ENCODE measurements at places on chromosomes 3 and 15. TPM values are rescaled to one million over a fixed set of nuclear protein-coding genes. Genes with fewer than 3 reads are reported as not detected.

DNA sequence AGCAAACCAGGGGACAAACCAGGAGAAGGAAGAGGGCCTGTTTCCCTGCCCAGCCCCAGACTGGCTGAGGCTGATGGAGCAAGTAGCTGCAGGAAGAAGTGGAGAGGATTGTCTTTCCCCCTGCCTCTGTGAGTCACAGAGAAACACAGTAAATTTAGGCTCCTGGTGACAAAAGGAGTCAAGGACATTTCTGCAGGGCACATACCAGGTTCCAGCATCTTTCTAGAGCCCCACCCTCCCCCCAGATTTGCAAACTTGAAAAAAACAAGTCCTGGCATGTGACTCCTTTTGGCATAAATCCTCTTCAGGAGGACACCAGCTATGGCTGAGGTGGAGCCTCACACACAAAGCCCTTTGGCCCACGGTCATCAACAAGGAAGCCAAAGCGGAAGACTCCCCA, 17.8 kb downstream of the PLD1 start:
- peaks cover 3% of the 10 kb centered on the region for H3K27me3 ChIP-seq
- no peak for DNase-seq
- H3K4me3 ChIP-seq = no peak overlapping the region
- H3K4me1 ChIP-seq = peaks cover 15% of the 10 kb centered on the region
- H3K36me3 ChIP-seq = no peaks in the 10 kb centered on the region

Gene HTR3E
- total RNA-seq = not detected

- no peaks in the 10 kb centered on the region for H3K27me3 ChIP-seq
- H3K27ac ChIP-seq = no peak overlapping the region
- peaks cover 1% of the 10 kb centered on the region for H3K4me1 ChIP-seq
- H3K36me3 ChIP-seq = no peaks in the 10 kb centered on the region
Measured at GRCh38 chr3:98894791-98895576, 6.5 kb downstream of the DCBLD2 start.

Gene MORC1
- not detected for total RNA-seq

GRCh38 chr15:34837246-34838016, 42.1 kb upstream of the ACTC1 start:
- DNase-seq = no peak
- H3K27ac ChIP-seq = no peak overlapping the region
- H3K4me3 ChIP-seq = no peak overlapping the region

Gene PPARG
- total RNA-seq = 8.3 TPM

Gene CPNE9
- 0.34 TPM for total RNA-seq

- H3K27ac ChIP-seq = no peak overlapping the region
- no peak overlapping the region for H3K4me3 ChIP-seq
- H3K4me1 ChIP-seq = no peaks in the 10 kb centered on the region
- no peaks in the 10 kb centered on the region for H3K36me3 ChIP-seq
Measured at GRCh38 chr3:141505166-141505565, 18.3 kb downstream of the RASA2 start.

DNA sequence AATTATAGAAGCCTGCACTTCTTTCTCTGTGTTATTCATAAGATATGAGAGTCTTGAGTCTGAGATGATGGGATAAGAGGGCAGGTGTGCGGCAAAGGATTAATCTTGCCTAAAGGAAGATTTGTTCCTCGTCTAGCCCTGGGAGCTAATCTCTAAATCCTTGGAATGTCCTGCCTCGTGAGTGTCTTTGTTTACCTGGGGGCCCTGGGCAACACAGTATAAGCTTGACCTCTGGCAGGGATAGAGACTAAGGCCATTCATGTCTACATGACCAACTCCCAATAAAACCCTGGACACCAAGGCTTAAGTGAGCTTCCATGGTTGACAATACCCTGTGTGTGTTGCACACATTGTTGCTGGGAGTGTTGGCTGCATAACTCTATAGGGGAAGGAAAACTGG, 3.2 kb upstream of the AGBL1 start:
- H3K36me3 ChIP-seq = no peaks in the 10 kb centered on the region
- no peaks in the 10 kb centered on the region for H3K27me3 ChIP-seq
- H3K27ac ChIP-seq = no peak overlapping the region

GRCh38 chr3:59695860-59696259, 646.0 kb upstream of the CFAP20DC start:
- H3K4me3 ChIP-seq = no peak overlapping the region
- no peaks in the 10 kb centered on the region for H3K36me3 ChIP-seq
- DNase-seq = no peak
- H3K27ac ChIP-seq = no peak overlapping the region
- no peaks in the 10 kb centered on the region for H3K27me3 ChIP-seq
- no peaks in the 10 kb centered on the region for H3K4me1 ChIP-seq

Gene SEMA3F
- 27.8 TPM for total RNA-seq

Data from lung (tissue), 17 donors.